ENCODE measurements at places on chromosomes 11 and 22.

- DNase-seq = no peak
Measured at GRCh38 chr11:9176550-9176949, 85.2 kb upstream of the SCUBE2 start.

GRCh38 chr11:36475192-36475591 is 34.9 kb downstream of the TRAF6 start:
- DNase-seq = no peak

- no peak for DNase-seq
Measured at GRCh38 chr11:6563667-6564066, 39.7 kb downstream of the RRP8 start.

DNA sequence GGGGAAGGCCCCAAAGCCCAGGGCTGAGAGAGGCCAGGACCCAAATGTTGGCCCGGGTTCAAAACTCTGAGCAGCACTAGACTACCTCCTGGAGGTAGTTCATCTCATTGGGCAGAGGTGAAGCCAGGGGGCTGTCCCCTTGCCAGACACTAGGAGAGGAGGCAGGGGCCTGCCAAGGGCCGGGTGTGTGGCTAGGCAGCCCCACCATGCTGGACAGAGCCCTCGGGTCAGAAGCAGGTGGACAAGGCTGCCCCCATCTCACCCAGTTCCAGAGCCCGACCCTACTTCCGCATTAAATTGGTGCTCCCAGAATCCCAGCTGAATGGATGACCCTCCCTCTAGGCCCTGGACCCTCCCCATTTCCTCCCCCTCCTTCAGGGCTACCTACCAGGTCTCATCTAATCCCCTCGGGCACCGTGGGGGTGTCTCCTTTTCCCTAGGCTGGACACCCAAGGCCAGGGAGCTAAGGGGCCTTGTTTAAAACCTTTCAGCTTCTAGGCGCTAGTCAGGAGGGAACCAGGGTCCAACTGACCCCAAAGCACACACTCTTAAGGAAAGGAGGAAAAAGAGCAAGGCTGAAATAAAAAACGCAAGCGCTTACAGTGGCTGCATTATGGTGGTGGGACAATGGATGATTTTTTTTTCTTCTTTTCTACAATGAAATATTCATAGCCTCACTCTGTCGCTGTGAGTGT is 72.1 kb upstream of the TCF20 start:
- no peak for DNase-seq

DNA sequence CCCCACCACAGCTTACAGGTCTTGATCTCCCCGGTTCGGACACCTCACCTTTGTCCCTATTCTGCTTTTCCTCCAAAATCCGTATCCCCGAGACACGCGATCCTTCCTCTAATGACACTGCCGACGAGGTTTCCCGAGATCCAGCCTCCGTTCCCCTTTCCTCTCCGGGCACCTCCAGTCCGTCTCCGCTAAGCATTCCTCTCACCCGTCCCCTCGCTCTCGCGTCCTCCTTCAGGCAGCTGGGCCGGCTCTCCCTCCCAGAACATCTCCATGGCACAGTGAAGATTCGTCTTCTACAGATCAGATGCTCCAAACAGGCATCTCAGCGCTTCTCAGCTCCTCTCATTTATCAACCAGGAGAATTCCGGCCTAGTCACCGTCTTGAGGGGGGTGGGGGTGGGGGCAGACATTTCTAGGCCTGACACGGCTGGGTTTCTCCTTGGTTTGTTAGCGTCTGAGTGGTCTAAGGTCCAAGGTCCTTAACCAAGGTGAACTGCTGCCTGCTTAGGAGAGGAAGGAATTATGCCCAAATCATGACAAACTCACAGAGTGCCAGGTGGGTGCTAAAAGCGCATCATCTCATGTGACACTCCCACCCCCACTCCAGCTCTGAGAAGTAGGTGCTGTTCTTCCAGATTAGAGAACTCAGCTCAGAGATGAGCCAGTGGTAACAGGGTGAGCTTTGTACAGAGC is at the start of gene SPTBN2:
Gene SPTBN2, minus strand, starts transcription at position 524 of the 693 bp plus-strand sequence. CDS start 7,976 bp downstream, outside the sequence.
- DNase-seq = no peak

GRCh38 chr11:96211436-96211835 is 131.6 kb downstream of the MAML2 start:
- no peak for DNase-seq

- no peak for DNase-seq
Measured at GRCh38 chr11:31692466-31692865, 118.7 kb downstream of the PAX6 start.

GRCh38 chr22:45230026-45230721 is 10.5 kb downstream of the KIAA0930 start:
- DNase-seq = no peak

DNA sequence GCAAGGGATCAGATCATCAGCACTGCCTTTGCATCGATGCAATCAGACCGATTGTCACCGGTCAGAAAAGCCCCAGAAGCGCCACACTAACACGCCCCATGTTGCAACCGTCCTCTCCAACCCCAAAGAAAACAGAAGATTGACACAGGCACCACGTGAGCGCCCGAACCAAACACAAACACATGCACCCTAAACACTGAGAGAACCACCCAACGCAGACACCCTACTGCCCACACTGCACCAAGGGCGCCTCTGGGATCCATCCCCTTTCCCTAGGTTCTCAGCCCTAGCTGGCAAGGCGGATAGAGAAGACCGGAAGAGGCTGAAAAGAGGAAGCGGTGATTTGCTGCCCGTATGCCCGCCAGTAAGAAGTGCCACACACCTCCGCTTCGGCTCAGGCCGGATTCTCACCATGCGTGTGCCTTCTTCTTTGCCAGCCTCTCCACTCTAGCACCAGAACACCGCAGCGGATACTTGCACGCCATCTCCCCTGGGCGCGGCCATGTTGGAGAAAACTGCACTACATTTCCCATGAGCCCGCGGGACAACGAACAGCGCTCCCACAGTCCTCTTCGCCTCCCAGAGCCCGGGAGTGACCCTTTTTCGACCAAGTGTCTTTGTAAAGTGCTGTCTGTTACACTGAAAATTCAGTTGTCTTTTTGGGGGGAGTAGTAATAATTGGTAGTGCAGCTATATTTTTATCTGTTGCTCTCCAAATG is at the start of gene ALKBH8:
Gene ALKBH8, minus strand, starts transcription at position 517 of the 719 bp plus-strand sequence. CDS start 4,842 bp downstream, outside the sequence.
- peak; percentile 50 for DNase-seq

DNA sequence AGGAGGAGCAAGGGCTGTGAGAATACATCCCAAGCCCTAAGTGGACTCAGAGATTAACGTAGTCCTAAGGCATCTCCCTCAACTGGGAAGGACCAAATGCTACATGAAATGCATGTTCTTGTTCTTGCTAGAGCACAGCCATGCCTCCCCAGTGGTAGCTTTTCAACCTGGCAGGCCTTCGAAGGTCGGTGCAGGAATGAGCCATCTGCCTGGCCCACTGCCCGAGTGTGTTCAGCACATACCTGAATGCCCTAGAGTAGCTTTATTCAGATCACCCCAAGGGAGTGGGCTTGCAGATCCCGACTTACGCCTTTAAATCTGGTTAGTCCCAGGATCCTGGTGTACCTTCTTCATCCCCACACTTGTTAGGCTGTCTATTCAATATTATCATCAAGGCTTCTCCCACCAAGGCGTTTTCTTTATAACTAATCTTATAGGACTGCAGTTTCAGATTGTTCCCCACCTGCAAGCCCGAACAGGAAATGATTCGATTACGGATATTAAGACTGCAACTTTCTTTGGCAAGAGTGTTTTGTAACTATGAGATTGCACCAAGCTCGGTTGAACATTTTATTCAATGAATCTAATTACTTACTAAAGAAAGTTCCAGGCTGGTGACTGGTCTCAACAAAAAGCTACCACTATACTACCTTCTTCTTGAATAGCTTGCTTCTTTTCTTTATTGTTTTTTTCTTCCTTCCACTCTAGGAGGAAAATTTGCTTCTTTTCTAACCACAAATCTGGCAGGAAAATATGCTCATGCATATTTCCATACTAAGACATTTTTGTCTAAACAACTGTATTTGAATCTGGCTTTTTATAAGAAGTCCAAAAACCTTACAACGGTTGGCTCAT is 115.6 kb downstream of the SGSM3 start:
- no peak for DNase-seq

GRCh38 chr11:127919206-127920000 is 668.0 kb downstream of the ETS1 start:
- DNase-seq = no peak

- DNase-seq = no peak
Measured at GRCh38 chr11:21104641-21105040, 435.3 kb downstream of the NELL1 start.

- no peak for DNase-seq
Measured at GRCh38 chr11:72602250-72602904, 71.8 kb downstream of the PDE2A start.

DNA sequence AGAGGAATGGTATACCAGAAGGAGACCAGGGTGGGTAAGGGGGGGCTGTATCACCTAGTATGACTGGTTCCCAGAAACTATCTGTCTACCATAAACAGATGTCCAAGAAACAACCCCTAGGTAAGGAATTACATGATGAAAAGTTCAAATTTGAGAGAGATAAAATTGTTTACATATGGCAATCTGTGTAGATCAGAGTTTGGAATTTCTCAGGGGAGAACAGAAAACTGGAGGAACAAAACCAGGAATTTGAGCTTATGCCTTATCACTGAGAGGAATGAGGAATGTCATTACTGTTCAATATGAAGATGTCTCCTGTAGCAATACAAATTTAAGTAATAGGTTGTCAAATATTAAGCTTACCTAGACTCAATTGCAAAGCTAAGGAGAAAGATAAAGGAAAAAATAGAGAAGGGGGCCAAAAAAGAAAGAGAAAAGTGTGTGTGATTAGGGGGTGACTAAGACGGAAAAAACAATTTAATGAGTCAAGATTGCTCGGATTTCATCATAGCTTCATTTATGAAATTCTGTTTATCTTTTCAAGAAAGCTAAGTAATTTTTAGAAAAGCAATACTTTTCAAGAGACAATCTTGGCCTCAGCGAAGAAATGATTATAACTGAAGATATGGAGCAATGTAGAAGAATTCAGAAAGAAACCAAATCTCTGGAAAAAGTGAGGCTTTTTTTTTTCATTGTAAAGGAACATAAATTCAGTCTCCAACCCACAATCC is 117.8 kb downstream of the APOL5 start:
- no peak for DNase-seq

DNA sequence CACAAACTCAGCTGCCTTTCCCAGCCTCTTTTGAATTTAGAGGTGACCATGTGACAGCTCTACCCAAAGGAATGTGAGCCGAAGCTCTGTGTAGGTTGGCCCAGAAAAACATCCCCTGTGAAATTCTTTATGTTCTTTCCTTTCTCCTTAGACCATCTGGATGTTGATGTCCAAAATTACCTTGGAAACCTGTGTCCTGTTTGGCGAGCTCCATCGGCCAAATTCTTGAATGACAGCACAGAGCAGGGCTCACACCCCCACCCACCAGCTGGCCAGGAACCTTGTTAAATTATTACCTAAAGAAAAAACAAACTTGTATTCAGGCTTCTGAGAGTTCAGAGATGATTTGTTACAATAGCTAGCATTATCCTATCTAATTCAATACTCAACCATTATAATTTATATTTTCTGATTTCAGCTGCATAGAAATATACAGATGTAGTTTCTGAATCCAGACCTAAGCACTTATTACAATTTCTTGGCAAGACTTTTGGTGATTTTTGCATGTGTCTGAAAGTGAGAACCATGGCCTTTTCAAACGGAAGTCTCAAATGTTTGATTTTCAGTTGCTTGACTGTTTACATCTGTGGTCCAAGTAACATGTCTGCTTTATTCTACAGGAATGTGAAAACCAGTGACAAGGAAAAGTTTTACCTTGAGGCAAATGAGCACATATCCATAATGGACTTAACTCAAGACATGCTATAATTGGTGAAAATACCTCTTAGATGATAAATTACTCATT is 554.2 kb downstream of the NTM start:
- no peak for DNase-seq

GRCh38 chr22:50174382-50175190 is 4.1 kb downstream of the PANX2 start:
- no peak for DNase-seq

- no peak for DNase-seq
Measured at GRCh38 chr11:6681505-6681904, 1.6 kb downstream of the MRPL17 start.

- DNase-seq = no peak
Measured at GRCh38 chr11:131910523-131911387, 540.3 kb downstream of the NTM start.

DNA sequence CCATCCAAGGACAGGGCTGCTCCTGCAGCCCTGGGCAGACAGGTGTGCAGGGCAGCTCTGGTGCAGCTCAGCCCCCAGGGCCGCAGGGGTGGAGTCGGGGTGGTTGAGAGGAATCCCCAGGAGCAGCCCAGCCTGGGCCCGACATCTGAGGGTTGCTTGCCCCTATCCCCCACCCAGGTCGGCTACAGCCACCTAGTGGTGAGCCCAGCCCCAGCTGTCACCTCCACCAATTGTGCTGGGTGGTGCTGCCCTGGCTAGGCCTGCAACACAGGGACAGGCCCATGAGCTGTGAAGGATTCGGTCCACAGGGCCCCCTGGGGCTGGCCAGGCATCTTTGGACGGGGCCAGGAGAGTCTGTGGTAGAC is 29.6 kb downstream of the RTN4R start:
- no peak for DNase-seq

GRCh38 chr11:134758342-134758931 is 346.4 kb upstream of the B3GAT1 start:
- no peak for DNase-seq

DNA sequence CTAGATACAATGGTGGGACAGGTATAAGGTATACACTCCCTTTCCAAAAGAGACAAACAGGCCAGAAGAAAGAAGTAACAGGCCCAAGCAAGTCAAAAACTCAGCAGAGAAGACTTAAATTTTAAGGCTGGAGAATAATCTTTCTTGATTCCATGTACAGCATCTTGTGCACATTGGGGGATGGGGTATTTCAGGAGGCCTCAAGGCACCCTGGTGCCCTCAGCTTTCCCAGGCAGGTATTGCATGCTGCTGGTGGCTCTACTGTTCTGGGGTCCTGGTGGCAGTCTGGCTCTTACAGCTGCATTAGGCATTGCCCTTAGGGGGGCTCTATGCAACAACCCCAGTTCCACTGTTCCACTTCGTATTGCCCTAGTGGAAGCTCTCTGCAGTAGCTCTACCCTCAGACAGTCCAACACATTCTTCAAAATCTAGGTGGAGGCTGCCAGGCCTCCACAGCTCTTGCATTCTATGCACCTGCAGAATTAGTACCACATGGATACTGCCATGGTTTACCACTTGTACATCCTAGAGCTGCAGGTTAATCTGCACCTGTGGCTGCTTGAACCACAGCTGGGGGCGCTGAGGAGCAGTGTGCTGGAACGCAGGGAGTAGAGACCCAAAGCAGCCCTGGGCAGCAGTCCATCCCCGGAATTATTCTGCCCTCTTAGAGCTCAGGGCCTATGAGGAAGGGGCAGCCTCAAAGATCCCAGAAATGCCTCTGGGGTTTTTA is 4.2 kb upstream of the CTSC start:
- DNase-seq = no peak
